ENCODE measurements at places on chromosomes 13 and 19.
A peak's percentile ranks its signal among the peaks of the same experiment; 100 is the strongest.

GRCh38 chr13:102907016-102907756 is 61.4 kb downstream of the ERCC5 start:
- no peak for DNase-seq

GRCh38 chr19:15144046-15144646 is 36.9 kb downstream of the SYDE1 start:
- DNase-seq = no peak

DNA sequence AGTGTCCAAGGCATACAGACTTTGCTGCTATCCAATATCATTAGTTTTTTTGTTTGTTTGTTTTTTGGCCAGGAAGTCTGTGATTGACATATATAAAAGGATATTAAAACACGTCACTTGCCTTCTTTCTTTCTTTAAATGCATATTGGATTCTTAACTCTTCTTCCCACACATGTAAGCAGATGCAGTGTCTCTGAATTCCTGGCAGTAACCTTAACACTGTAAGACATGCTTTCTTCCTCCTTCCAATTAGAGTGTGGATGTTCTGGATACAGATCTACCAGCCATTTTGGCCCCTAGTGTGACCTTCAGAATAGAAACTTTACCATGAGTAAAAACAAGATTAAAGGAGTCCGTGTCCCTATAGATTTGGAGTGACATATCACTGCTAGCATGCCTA is 967.4 kb upstream of the PRR20A start:
- no peak for DNase-seq

- no peak for DNase-seq
These were observed 219.0 kb downstream of the COG6 start for GRCh38 chr13:39874331-39875053.

GRCh38 chr19:55354698-55355212 is at the start of gene COX6B2:
COX6B2 (minus strand) TSS chr19:55354719; CDS start chr19:55354521, 198 bp downstream.
- no peak for DNase-seq

DNA sequence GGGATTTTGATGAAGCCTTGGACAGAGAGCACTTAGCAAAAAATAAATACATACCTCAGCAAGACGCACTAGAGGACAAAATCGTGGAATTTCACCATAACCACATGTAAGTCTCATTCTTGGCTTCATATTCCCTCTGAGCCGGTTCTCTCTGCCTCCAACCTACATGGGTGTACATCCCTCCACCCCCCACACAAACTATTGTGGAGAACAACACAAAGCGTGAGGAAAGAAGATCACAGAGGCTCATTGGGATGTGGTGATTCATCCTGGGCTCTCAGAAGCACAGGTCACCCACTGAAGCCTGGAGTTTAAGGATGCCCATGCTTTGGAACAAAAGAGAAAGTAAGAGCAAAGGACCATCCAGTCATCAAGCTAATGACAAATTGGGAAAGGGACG is 192.2 kb downstream of the STK24 start:
- DNase-seq = no peak

- DNase-seq = no peak
These were observed 338.5 kb upstream of the SPRY2 start for GRCh38 chr13:80679423-80679822.

- no peak for DNase-seq
These were observed 88.5 kb upstream of the C1QTNF9B start for GRCh38 chr13:23985839-23986238.

GRCh38 chr19:7907544-7907943 is 3.9 kb downstream of the MAP2K7 start:
- no peak for DNase-seq

- DNase-seq = no peak
These were observed 37.1 kb downstream of the ESD start for GRCh38 chr13:46759846-46760245.

DNA sequence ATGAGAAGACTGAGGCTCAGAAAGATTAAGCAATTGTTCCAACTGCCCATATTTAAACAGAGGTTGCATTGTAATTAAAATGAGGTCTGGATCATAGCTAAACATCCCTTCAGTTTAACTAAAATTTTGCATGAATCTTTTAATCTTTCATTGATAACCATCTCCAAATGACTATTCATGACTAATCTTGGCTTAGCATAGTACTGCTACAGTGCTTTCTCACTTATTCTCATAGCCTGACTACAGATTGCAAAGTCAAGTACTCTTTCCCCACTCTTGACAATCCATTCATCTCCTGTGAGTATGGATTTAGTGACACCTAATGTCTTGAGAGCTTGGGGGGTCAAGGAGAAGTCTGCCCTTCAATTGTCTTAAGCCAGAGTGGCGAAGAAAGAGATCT is 258.4 kb downstream of the RFC3 start:
- no peak for DNase-seq

GRCh38 chr13:106883976-106884375 is 316.0 kb upstream of the ARGLU1 start:
- DNase-seq = peak; percentile 8

DNA sequence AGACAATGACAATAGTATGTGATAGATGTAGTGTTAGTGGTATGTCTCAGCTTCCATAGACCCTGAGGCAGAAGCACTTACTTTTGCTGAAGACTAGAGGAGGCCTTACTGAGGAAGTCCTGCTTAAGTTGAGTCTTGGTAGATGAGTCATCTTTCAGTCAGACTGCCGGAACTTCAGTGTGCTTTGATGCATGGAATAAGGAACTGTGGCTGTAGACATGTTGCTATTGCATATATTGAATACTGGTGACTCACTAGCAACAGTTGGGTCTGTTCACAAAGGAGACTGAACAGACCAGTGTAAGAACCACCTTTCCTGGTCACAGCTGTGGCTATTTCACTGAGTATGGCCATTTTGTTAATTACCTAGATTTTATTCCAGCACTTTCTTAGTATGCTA is 1000.6 kb downstream of the OLFM4 start:
- DNase-seq = no peak

GRCh38 chr13:31765138-31765785 is 25.9 kb downstream of the RXFP2 start:
- no peak for DNase-seq

DNA sequence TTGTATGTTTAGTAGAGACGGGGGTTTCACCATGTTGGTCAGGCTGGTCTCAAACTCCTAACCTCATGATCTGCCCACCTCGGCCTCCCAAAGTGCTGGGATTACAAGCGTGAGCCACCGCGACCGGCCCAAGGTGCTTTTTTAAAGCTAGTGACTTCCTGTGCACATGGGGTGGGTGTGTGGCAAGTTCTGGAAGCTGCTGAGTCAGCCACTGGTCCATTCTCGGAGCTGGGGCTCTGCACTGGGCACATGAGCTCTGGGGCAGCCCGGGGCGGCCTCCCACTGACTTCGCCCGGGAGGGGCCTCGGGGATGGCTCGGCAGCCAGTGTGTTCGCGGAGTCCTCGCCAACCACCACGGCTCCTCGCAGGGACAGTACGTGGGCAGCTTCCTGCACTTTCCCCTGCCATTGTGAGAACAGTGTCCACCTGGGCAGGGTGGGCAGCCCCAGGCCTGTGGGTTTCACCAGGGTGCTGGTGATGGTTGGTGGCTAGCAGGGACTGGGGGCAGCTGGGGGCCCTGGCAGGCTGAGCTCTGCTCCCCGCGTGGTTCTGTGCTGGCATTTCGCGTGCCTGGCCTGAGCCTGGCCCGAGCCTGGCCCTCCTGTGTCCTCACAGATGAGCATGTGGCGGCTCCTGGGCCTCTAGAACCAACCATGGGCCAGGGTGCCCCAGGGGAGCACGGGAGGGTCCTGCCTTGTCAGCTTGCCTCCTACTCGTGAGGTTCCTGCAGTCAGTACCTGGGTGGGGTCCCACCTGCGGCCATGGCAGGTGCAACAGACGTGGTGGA is 12.2 kb downstream of the CBARP start:
- DNase-seq = no peak

DNA sequence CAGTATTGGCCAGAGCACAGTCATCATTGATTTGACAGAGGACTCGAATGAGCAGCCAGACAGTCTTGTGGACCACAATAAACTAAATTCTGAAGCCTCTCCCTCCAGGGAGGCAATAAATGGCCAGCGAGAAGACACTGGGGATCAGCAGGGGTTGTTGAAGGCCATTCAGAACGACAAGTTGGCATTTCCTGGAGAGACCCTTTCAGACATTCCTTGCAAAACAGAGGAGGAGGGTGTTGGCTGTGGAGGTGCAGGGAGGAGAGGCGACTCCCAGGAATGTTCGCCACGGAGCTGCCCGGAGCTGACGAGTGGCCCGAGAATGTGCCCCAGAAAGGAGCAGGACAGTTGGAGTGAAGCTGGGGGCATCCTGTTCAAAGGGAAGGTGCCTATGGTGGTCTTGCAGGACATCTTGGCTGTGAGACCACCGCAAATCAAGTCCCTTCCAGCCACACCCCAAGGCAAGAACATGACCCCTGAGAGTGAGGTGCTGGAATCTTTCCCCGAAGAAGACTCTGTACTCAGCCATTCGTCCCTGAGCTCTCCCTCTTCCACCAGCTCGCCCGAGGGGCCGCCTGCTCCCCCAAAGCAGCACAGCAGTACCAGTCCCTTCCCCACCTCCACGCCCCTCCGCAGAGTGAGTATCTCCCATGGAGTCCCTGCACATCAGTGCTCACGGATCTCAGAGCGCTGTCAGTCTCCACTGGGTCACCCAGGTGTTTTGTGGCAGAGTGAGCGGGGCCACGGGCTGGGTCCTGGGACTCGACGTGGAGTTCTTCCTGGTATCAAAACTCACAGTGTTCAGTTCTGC is 6.9 kb downstream of the CHAF1A start:
- no peak for DNase-seq

- peak; percentile 41 for DNase-seq
These were observed 16.5 kb downstream of the SIGLEC7 start for GRCh38 chr19:51158474-51159129.

DNA sequence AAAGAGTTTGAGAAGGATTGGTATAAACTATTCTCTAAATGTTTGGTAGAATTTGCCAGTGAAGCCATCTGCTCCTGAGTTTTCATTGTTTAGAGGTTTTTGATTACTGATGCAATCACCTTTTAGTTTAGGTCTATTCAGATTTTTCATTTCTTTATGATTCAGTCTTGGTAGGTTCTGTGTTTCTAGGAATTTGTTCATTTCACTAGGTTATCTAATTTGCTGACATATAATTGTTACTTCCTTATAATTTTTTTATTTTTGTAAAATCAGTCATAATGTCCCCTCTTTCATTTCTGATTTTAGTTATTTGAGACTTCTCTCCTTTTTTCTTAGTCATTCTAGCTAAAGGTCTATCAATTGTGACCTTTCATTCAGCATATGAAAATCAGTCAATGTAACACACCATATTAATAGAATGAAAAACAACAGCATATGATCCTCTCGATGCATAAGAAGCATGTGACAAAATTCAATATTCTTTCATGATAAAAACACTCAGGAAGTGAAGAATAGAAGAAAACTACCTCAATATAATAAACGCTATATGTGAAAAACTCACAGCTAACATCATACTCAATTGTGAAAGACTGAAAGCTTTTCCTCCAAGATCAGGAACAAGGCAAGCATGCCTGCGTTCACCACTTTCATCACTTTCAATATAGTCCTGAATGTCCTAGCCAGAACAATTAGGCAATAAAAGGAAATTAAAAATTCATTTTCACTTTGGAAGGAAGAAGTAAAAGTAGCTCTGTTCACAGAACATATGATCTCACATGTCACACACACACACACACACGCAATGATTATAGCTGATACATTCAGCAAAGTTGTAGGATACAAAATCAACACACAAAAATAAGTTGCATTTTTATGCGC is 149.1 kb downstream of the COG6 start:
- DNase-seq = no peak

DNA sequence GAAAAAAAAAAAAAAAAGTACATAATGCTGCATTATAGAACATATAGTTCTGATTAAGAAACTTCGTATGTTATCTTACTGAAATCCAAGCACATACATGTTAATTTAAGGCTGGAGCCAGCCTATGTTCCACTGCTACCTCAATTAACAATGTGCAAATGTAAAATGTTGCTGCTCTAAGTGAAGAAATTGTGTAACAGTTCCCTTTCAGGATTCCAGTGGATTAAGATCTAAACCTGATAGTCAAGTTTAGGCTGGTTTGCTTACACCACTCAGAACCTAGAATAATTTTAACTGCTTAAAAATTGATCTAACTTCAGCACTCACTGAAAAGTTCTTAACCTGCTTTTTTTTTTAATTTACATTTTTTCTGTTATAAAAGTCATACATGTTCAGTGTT is 4.2 kb downstream of the VPS36 start:
- DNase-seq = no peak

- no peak for DNase-seq
These were observed 48.9 kb upstream of the EPHX3 start for GRCh38 chr19:15280915-15281683.

- DNase-seq = no peak
These were observed 222.8 kb downstream of the NDFIP2 start for GRCh38 chr13:79703772-79704171.

DNA sequence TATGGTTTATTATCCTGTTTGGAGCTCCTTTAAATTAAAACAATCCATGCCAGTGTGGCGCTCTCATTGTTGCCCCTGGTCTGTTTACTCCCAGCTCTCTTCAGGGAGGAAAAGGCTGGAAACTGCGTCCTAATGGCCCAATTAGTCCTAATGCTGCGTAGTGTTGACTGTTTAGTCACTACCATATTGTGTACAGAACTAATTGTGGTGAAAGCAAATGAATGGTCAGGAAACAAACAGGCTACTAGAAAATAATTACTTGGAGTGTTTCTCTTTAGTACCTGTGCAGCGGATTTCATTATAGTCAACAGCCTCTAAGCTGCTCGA is 54.5 kb upstream of the MTIF3 start:
- no peak for DNase-seq

GRCh38 chr19:38331728-38332127 is 3.9 kb upstream of the CATSPERG start:
- DNase-seq = no peak

DNA sequence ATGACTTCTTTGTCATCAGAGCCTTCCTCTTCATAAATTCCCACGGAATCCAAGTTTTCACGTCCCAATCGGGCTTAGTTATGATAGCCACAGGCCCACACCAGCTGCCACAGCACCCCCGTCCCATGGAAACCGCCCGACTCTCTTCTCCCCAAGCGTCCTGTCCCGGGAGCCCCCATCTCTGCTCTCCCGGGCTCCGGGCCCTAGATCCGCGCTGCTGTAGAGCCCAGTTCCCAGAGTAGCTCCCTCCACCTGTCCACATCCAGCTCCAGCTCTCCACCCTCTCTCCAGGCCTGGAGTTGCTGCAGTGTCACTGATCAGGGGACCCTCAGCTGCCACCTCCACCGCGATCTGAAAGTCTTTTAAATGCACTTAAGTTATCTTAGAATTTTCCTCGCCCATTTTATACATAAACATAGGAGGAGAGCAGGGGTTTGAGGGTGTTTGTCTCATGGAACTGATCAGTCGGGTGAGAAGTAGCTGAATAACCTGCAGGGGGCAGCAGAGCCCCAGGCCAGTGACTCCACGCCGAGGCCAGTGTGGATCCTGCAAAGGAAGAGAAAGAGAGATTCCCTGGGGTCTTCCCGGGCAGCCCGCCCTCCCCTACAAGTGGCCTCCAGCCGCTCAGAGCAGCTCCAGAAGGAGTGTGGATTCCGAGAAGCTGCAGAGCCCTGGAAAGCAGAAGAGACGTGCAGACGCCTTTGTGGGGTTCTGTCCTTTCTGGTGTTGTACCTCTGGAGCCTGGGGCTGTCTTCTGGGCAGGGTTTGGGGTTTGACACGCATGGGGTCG is 1.1 kb upstream of the ZNF763 start:
- DNase-seq = peak; percentile 52

All from T-helper 2 cell (primary cell).